Fibroblast of skin of left quadriceps (primary cell): ENCODE measurements at places on chromosomes 12 and 14.

- DNase-seq = no peak
Measured at GRCh38 chr14:53209370-53209769, 56.2 kb upstream of the DDHD1 start.

- no peak for DNase-seq
Measured at GRCh38 chr14:99819514-99819913, 26.3 kb downstream of the EML1 start.

- DNase-seq = no peak
Measured at GRCh38 chr12:48980953-48981756, 3.0 kb downstream of the WNT1 start.

GRCh38 chr12:71057330-71057729, 100.5 kb downstream of the TSPAN8 start:
- DNase-seq = no peak

DNA sequence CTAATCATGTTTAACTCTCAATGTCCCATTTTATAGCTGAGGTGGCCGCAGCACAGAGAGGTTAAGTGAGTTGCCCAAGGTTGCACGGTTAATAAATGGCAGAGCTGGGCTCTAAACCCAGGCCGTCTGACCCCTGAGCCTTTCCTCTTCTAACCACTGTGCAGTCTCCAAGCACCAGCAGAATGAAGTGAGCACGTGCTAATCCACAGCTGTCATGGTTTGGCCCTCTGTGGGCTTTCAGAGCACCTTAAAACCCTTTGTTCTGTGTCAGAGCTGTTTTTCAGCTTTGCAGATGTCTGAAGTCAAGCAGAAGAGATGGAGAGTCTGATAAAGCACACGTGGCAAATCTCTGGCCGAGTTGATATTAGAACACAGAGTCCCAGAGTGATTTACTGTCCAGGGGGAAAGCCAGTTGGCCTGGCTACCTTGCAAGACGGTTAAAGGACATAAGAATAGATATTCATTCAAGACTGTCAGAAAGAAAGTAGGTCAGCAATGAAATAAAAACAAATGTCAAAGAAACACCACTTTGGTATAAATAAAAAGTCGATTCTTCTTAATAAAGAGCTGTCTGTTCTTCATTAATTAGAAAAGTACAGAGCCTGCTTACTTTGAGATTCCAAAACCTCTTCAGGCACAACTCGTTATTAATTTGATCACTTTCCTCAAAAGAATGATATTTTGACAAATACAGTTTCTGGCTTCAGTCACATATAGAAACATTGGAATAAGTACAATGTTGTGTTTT, 107.3 kb downstream of the CRADD start:
- peak; percentile 26 for DNase-seq

- no peak for DNase-seq
Measured at GRCh38 chr14:20803223-20803622, 579 bp upstream of the RNASE1 start.

DNA sequence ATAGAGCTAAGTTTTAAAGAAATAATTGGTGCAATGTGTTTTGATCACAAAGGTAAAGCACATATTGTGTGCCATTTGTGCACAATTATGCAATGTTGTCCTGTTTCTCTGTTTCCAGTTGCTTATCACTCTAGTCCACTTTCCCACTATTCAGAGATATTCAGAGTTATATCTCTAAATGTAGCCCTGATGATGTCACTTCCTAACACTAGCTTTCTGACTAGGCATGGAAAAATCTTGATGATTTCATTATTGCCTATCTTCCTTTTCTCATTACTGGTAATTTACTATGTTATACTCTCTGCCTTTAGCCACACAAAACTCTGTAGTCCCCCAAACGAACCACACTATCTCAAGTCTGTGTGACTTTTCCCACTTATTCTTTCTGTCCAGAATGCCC, 221.2 kb downstream of the TRHDE start:
- DNase-seq = no peak

DNA sequence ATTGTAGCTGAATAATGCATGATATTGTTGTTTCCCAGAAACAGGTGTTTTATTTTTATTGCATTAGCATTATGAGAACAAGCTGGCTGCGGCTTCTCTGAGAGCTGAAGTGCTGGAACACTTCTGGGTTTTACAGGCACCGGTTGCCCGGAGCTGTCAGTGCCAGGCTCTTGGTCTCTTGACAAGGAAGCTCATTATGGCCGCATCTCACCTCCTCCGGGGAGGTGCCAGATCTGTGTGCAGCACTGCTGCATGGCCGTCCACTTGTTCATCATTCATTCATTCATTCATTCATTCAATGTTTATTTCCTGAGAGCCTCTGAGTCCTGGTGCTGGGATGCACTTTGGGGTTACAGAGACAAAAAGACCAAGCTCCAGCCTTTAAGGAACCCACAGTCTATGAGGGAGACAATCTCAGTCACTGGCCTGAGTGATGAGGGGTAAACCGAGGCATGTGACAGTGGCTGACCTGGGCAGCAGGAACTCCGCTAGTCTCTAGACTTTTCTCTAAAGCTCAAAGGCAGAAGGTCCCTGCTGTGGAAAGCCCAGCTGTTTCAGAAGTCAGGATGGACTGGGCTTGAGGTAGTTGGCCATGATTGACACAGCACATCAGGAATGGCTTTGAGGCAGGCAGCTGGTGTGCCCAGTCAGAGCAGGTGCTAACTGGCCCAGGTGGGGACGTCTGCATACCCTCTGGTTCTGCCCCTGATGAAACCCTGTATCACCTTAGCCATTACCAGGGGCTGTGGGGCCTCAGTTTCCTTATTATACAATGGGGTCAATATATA, 181.0 kb downstream of the ADGRD1 start:
- no peak for DNase-seq

DNA sequence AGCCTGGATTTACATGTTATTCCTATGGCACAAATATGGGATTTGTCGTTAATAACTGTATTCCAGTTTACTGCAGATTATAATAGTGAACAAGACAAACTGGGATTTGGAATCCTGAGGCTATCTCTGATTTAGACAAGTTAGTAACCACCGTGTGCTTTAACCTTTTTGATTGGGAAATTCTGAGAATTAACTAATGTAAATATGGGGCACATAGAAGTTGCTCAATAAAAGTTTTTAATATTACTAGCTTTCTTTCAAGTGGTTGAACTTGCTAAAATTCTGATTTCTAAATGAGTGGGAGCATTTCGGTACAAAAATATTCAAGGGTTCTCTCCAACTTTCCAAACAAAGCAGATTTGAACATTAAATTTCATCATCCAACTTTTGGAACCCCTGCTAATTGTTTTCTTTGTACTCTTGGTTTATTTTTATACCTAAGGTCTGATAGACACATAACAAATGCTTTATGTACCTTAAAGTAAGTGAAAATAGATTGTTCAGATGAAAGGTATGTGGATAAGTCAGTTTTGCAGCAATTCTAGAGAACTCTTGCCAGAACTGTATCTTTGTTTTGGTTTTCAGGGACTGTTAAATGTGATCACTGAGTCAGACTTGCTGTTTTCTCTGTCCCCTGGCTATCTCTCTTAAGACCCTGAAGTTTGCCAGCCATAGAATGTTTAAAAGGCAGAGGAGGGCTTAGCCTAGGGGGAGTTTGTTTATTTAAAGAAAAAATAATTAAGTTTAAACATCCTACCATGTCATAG, 57.5 kb downstream of the FRS2 start:
- DNase-seq = peak; percentile 37

DNA sequence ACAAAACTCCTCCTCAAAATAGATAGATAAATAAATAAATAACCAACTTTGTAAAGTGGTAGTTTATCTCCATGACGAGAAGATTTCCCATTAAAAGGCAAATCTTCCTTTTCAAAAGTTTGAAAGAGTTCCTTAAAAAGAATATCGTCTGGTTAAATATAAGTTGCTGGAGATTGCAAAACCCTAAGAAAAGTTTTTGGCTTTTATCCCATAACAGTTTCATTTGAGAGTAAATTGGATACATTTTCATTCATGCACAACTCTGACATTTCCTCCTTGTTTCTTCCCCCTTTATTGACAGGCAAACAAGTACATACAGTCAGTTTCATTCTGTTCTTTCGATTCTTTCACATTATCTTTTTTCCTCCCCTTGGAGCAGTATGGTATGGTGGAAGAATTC, 45.4 kb upstream of the BTG1 start:
- no peak for DNase-seq

DNA sequence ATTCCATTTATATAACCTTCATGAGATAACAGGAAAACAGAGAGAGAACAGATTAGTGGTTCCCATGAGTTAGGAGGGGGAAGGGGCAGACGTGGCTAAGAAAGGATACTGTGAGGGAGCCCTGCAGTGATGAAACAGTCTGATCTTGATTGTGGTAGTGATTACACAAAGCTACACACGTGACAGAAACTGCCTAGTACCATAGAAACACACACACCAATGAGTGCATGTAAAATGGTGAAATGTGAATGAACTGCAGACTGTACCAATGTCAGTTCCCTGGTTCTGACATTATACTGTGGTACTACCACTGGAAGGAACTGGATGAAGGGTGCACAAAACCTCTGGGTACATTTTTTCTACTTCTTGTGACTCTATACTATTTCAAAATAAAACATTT, 36.9 kb downstream of the NRDE2 start:
- no peak for DNase-seq

- no peak for DNase-seq
Measured at GRCh38 chr12:52267266-52267665, 7.2 kb upstream of the KRT86 start.

GRCh38 chr14:78278464-78279250, 108.5 kb downstream of the NRXN3 start:
- no peak for DNase-seq

DNA sequence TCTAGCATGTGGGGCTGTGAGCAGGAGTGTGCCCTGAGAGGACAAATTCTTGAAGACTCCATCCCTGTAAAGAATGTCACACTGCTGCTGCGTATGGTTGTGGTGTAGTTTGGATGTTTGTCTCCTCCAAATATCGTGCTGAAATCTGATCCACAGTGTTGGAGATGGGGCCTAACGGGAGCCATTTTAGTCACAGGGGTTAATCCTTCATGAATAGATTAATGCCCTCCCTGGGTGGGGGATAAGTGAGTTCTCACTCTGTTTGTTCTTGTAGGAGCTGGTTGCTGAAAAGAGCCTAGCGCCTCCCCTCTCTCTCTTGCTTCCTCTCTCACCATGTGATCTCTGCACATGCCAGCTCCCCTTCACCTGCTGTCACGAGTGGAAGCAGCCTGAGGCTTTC, 94.5 kb upstream of the VASH1 start:
- no peak for DNase-seq
